ENCODE measurements at places on chromosomes 12 and 14. TPM values are rescaled to one million over a fixed set of nuclear protein-coding genes. Genes with fewer than 3 reads are reported as not detected.

RNF31 gene
- 72.0 TPM for total RNA-seq

PRR4 gene
- total RNA-seq, result not detected

PIK3C2G gene
- not detected for total RNA-seq

MANSC4 gene
- not detected for total RNA-seq

ATP2A2 gene
- 271 TPM for total RNA-seq

BAZ1A gene
- 23.1 TPM for total RNA-seq

Data from H1 (cell line).